GM18507 (cell line): ENCODE measurements at places on chromosomes 5 and 9.
A peak's percentile ranks its signal among the peaks of the same experiment; 100 is the strongest.

GRCh38 chr9:114025196-114025753, 52.8 kb downstream of the AMBP start:
- no peak for DNase-seq

DNA sequence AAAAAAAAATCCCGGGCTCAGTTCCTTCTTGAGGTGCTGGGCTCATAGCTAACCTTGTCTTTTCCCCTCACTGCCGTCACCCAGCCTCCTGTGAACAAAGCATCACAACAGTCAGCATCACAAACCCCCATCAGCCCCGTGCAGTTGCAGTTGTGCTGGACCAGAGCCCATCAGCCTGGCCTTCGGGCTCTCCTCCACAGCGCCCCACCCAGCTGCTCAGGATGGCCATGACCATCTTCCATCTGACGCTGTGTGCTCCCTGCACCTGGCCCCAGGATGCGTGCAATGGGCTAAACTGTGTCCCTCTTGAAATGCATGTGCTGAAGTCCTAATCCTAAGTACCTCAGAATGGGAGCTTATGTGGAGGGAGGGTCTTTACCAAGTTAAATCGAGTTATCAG, 48.1 kb downstream of the NSUN2 start:
- DNase-seq, result no peak

DNA sequence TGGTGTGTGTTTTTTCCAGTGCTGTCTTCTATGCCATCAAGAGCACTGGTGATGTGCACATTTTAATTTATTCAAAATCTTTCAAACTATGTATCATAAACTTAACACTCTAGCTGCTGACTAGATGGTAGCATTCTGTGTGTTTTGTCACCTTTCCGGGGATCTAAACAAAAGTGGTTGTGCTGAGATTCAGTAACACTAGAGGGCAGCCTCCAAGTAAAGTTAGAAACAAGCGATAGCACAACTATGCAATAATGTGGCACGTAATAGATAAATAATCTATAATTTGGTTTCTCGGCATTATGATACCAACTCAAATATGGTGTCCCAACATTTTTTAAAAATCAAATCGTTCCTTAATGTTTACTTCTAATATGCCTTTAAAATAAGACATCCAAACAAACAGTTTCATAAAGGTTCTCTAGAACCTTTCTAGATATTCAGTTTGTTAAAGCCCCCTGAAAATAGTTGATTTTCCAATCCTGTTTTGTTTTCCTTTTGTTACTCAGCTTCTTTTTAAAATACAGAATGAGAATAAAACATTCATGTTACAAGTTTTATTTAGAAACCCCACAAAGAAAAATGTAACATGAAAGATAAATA, 16.9 kb downstream of the SEMA6A start:
- DNase-seq, result no peak

GRCh38 chr5:27489701-27490100, 451.3 kb upstream of the CDH9 start:
- no peak for DNase-seq

GRCh38 chr9:127116957-127117356, 5.5 kb downstream of the ANGPTL2 start:
- DNase-seq, result no peak

DNA sequence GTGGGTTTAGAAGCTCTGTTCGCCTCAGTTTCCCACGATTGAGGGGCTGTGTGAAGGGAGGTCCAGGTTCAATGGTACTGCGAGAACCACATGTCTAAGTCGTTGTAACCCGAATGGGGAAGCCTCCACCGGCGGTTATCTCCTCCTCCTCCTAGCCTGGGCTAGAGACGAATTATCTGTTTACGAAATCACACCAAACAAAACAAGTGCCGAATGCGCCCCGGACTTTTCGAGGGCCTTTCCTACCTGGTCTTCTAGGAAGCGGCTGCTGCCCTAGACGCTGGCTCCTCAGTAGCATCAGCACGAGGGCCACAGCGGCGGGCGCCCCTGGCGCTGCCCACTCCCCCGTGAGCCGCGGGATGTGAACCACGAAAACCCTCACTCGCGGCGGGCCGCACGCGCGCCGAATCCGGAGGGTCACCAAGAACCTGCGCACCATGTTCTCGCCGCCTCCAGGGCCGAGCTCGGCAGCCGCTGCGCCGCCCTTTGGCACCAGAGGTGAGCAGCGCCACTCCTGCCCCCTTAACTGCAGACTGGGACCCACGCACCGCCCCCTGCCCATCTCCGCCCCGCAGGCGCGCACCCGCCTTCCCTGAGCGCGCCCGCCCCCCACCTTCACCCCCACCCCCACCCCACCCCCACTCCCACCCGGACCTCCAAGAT, at the start of gene CDKN2A:
CDKN2A (minus strand) TSS at position 500 of the 663 bp plus-strand sequence.
- no peak for DNase-seq

- DNase-seq, result no peak
These were observed 393.0 kb downstream of the CDH12 start for GRCh38 chr5:22460189-22460588.

GRCh38 chr9:131144201-131144600, 18.8 kb downstream of the NUP214 start:
- no peak for DNase-seq

DNA sequence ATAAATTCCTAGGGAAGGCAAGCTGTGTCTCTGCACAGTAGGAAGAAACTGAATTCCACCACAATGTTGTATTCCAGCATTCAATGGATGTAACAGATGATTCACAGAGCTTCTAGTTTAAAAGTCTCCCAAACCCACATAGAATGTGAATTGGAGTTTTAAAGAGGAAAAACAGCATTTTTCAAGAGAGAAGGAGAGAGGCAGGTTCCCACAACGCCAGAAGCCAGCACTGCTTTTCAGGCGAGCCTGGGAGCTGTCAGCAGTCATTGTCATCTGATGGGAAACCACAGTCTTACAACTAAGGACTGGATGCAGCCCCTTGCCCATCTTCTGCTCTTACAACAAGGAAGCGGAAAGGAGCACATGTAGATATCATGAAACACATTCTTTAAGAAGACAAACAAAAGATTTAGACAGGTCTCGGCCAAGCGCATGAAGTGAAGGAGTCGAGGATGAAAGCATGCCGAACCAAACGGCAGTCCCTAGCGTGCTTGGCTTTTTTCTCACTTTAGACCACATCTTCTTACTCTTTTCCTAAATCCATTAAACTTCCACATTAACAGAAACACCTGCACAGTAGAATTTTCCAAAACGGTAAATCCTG, 638 bp downstream of the DIRAS2 start:
- DNase-seq, result no peak

DNA sequence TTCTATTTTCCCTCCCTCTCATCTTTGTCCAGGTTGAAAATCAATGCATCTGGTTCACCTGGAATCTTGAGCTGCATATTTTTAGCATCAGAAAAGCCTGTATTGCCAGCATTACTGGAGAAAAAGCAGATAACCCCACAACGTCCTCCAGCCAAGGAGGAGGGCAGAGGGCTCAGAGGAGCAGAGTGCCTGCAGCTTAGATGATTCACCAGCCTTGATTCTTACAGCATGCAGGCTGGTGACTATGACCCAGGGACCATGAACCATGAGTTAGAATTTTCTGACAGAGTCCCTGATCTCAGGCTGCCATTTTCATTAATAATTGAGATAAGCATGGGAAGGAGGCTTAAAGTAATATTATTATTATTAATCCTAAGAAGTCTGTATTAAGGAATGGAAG, 278.2 kb downstream of the BRINP1 start:
- DNase-seq, result no peak

DNA sequence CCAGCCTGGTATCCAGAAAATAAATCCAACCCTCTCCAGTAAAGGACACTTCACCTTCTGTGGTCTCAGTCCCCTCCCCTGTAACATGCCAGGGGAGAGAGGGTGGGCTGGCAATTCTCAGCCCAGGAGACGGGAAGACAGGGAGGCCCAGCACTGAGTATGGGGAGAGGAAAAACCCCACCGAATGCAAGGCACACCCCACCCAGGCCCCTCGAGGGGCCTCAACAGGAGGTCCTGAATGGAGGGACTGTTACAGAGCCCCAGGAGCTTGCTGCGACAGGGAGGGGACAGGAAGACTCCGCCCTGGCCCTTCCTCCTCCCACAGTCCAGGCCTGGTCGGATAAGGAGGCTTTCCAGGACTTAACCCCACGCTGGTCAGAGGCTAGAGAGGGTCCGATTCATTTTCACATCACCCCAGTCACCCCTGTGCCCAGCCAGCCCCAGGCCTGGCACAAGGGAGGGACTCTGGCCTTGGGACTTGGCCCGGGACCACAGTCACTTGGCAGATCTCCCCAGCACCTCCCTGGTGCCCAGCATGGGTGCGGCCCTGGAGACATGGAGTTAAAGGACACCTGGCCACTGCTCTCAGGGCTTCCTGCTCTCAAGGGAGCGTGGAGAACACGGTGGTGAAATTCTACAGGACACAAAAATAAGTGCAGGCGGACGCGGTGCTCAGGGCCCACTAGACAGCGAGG, 44.9 kb upstream of the STXBP1 start:
- no peak for DNase-seq

- DNase-seq, result no peak
These were observed at the start of gene FABP6 for GRCh38 chr5:160229190-160229742. Gene FABP6, plus strand, starts transcription at chr5:160229506. Its CDS starts 52 bp downstream, at chr5:160229558.

GRCh38 chr9:80842389-80842788, 847.0 kb downstream of the TLE1 start:
- no peak for DNase-seq

GRCh38 chr5:127976525-127976924, 107.0 kb upstream of the SLC12A2 start:
- no peak for DNase-seq

DNA sequence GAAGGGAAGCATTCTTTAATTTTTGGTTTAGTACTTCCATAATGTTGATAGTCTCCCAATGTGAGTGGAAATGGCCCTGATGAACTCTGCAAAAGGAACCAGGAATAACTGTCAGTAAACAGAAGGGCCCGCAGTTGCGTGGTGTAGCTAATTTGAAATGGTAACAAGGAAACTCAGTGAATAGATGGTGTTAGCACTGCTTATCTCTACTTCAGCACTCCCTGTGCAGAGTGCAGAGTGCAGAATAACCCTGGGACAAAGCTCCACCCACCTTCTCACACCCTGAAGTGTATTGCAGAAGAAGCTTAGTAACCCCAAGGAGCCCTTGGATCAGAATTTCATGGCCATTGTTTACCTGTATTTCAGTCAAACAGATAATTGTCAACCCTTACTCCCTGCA, 158.9 kb downstream of the PCSK5 start:
- DNase-seq, result no peak

- no peak for DNase-seq
These were observed 365.7 kb downstream of the DEPDC1B start for GRCh38 chr5:60334281-60334713.

- DNase-seq, result no peak
These were observed 116.2 kb upstream of the RAPGEF1 start for GRCh38 chr9:131856105-131856504.

- DNase-seq, result no peak
These were observed 365.1 kb upstream of the CCNH start for GRCh38 chr5:87777877-87778276.

GRCh38 chr9:81370096-81370495, 319.3 kb downstream of the TLE1 start:
- no peak for DNase-seq

DNA sequence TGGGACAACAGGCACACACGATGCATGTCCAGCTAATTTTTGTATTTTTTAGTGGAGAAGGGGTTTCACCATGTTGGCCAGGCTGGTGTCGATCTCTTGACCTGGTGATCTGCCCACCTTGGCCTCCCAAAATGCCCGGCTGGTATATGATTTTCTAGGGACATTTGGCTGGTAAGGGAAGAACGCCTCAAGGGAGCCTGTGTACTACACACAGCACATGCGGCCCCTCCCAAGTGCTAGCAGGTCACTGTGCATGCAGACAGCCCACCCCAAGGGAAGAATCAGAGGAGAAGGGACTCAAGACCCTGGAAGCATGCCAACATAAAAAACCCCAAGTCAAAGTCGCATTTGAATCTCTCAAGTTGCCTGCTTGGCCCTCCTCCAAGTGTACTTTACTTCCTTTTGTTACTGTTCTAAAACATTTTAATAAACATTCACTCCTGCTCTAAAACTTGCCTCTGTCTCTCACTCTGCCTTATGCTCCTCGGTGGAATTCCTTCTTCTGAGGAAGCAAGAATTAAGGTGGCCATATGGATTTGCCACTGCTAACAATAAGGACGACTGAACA, 24.3 kb upstream of the OTULINL start:
- DNase-seq, result no peak

DNA sequence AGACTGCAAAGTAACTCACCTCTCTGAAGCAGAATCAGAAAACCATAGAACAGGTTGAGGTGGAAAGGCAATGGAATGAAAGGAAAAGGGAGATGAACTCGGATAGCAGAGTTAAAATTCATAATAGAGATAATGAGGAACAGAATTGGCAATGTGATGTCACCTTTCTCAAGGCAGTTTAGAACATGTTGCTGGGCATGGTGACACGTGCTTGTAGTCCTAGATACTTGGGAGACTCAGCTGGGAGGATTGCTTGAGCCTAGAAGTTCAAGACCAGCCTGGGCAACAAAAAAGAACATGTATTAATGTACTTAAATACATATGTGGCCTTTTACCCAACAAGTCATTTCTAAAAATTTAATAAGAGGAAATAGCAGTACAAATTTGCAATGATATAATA, 81.6 kb upstream of the MIER3 start:
- no peak for DNase-seq

GRCh38 chr5:174837919-174838902, 113.8 kb downstream of the MSX2 start:
- no peak for DNase-seq

- DNase-seq, result no peak
These were observed 11.9 kb downstream of the FAM240B start for GRCh38 chr9:38707885-38708637.

DNA sequence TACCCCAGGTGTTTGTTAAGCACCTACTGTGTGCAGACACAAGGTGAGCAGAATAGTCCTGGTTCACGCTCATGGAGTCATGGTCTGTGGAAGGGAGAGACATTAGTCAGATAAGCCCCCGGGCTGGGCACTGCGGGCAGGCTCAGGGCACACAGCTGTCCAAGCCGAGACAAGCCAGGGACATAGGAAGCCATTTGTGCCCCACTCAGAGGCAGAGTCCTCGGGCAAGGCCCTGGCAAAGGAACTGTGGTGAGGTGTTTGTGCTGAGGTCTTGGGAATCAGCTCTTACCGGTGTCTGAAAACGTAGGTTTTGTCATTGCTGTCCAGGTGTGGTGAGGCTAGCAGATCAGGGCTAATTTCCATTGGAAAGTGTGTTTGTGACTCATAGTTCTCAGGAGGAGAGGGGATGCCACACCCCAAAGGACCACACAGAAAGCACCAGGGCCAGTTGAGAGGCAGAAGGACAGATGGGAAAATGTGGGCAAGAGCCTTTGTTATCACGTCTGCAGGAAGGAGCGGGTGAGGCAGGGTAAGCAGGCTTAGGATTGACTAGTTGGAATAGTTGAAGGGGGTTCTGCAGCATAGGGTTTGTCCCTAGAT, 46.1 kb upstream of the NEURL1B start:
- no peak for DNase-seq

- peak; percentile 18 for DNase-seq
These were observed 69.8 kb downstream of the KDM4C start for GRCh38 chr9:6827439-6828145.

- DNase-seq, result no peak
These were observed 29.4 kb upstream of the UBE2D2 start for GRCh38 chr5:139531772-139532169.
